ENCODE measurements at places on chromosomes 4 and X.

DNA sequence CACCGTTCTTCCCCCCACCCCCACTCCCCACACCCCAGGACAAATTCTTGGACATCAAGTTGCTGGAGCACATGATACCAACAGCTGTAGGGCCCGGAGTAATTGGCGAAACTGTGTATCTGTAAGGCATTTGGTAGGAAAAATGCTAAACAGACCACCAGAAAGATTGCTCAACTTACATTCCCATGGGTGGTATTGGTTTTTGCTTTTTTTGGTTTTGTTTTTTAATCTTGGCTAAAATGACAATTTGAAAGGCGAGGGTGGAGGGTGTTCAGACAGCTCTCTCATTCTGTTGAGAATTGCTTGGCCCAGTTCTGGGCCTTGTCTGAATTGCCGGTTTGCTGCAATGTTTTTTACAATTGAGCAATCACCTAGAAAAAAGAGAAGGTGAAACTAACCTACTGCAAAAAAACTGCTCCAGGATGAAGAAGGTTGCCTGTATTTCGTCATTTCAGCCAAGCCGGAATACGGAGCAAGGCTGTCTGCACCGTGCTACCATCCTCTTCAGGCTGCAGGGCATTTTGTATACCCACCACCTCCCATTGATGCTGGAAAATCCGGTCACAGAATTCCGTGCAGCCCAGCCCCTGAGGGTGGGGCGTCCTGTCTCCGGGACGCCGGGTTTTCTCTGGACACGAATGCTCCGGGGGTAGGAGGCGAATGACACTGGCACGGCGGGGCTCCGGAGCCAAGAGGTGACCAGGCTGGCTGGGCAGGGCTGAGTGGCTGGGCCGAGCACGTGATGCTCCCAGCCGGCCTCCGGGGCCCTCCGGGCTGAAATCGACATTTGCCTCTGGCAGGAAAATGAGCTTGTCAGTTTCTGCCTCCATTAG lies at the start of gene CLCN4:
TSS of gene CLCN4 (plus strand) at position 777 of the 833 bp plus-strand sequence. CDS start 28,058 bp downstream, outside the sequence.
- no peak for DNase-seq

GRCh38 chr4:140654495-140654814 lies 85.7 kb upstream of the UCP1 start:
- no peak for DNase-seq

- no peak for DNase-seq
Observed at GRCh38 chr4:95360256-95360903, 188.4 kb downstream of the UNC5C start.

- DNase-seq = no peak
Observed at GRCh38 chrX:9072281-9072680, 38.4 kb upstream of the FAM9B start.

- DNase-seq = no peak
Observed at GRCh38 chr4:37977471-37978247, 17.5 kb downstream of the PTTG2 start.

GRCh38 chrX:37759351-37759750 lies 20.5 kb upstream of the CYBB start:
- DNase-seq = no peak

- no peak for DNase-seq
Observed at GRCh38 chr4:1242506-1243450, 6.2 kb downstream of the CTBP1 start.

DNA sequence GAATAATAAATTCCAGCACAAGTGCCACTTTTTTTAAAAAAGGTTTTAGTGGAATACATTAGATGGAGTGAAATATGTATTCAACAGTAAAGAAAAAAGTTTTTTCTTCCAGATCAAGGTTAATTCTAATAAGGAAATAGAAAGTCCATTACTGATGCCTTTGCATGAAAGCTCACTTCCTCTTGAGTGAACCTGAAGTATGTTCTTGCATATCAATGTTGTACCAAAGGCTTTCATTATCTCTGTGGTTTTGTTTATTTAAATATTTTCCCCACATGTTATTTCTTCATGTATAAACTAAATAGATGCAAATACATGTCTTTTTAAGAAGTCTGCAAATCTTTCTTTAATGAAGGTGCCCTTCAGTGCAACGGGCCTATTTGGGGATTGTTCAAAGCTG lies 307.9 kb downstream of the C4orf33 start:
- DNase-seq = no peak

DNA sequence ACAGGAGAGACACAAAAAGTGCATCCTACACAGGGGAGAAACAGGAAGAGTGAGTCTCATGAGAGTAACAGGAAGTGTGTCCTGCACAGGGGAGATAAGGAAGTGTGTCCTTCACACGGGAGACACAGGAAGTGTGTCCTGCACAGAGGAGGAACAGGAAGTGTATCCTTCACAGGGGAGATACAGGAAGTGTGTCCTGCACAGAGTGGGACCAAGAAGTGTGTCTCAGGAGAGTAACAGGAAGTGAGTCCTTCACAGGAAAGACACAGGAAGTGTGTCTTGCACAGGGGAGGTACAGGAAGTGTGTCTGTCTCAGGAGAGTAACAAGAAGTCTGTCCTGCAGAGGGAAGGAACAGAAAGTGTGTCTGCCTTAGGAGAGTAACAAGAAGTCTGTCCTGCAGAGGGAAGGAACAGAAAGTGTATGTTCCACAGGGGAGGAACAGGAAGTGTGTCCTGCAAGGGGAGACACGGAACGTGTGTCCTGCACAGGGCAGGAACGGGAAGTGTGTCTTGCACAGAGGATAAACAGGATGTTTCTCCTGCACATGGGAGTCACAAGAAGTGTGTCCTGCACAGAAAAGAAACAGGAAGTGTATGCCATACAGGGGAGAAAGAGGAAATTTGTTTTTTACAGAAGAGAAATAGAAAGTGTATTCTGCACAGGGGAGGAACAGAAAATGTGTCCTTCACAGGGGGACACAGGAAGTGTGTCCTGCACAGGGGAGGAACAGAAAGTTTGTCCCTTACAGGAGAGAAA lies 102.0 kb downstream of the ARSF start:
- no peak for DNase-seq

DNA sequence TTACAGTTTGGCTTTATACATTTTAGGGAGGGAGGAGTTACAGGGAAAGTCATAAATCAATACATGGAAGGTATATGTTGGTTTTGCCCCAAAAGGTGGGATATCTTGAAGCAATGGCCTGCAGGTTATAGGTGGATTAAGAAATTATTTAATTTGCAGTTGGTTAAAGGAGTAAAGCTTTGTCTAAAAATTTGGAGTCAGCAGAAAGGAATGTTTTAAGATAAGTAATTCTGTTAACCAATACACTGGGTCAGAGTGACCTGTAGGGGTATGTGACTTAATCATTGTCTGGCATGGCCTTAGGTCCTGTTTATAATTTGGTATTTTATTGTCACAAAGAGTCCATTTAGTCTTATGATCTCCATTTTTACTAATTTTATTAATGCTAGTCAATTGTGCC lies 115.0 kb downstream of the AGTR2 start:
- no peak for DNase-seq

DNA sequence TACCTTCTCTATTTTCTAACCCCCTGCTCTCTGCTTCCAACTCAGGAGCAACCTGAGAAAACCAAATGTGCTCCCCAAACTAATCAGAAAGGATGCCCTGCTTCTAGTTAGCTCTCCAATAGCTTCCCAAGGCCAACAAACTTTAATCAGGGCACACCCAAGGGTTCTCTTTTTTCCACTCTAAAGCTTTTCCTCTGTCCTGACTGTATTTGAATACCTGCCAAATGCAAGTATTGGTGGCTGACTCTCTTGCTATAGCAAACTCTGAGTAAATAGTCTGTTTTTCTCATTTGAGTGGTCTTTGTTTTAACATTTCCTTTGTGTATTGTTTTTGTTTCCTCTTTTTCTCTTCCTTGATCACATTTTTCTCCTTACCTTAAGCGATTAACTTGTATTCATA lies 52.5 kb downstream of the GBA3 start:
- no peak for DNase-seq

DNA sequence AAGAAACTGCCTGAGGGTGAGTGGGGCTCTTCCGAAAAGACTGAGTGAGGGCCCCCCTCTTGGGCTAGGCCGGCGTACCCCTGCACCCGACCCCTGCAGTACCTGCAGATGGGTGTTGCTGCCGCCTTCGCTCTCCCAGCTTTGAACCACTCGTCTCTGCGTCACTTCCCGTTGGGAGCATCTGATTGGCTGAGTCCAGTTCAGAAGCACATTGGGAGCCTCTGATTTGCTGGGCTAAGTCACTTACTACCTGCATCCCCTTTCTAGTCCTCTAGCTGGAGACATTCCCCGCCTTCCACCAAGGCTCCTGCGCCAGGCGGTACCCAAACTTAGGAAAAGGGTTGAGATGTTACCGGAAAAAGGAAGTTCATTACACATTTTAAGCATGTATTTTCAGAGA lies 20.4 kb upstream of the WWC2 start:
- DNase-seq = no peak

DNA sequence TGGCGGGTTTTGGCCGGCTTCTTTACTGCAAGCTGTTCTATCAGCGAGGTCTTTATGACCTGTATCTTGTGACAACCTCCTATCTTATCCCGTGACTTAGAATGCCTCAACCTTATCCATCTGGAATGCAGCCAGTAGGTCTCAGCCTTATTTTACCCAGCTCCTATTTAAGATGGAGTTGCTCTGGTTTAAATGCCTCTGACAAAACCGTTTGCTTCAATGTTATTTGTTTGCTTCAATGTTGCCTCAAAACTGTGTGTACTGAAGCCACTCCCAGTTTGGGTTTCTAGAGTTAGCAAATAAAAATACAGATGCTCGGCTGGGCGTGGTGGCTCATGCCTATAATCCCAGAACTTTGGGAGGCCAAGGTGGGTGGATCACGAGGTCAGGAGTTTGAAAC lies 51.6 kb downstream of the ZNF518B start:
- DNase-seq = no peak

- DNase-seq = no peak
Observed at GRCh38 chr4:40253906-40254305, 57.1 kb downstream of the RHOH start.

- DNase-seq = no peak
Observed at GRCh38 chr4:83821493-83821892, 285.6 kb downstream of the GPAT3 start.

DNA sequence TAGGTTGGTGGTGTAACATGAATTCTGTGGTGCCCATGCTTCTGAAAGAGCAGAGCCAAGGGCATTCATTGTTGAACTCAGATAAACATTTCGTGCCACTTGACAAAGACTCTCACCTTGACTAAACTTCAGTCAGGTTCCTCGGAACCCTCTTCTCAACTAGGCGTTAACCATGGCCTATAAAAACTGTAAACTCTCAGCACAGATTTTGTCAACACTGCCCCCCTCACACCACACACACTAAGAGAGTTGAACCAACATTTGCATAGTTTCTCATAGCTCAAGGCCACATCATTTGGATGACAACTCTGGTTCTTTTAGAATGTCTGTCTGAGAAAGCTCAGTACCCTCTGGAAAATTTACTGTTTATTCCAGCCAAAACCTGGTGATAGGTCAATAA lies 28.1 kb downstream of the CASP6 start:
- no peak for DNase-seq

DNA sequence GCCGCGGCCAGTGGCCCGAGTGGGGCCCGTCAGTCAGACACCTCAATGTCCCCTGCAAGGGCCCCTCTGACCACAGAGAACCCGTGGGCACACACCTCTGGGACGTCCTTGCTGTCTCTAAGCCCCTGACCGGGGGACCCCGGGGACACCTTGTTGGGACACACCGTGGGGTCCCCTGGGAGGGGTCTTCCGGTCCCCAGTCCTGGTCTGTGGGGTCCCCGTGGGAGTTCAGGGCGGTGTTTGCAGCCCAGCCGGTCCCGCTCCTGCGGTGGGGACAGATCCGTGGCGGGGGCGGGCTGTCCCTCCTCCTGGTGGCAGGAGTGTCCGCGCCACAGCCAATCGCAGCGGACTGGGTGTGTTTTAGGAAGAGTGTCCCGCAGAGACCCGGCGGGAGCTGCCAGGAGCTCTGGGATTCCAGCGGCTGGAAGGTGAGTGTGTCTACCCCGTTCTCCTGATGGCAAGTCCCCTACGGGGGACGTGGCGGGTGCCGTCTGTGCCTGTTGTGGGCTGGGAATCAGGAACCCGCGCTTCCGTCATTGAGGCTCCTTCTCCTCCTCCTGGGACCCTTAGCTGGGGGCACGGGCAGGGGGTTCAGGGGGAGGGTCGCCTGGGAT lies 5.1 kb upstream of the PLCXD1 start:
- no peak for DNase-seq

GRCh38 chr4:682490-683172 lies 6.3 kb downstream of the SLC49A3 start:
- DNase-seq = no peak

GRCh38 chr4:174436377-174436776 lies 85.9 kb downstream of the HPGD start:
- no peak for DNase-seq

GRCh38 chrX:118779581-118779980 lies 44.0 kb upstream of the ZCCHC12 start:
- no peak for DNase-seq

GRCh38 chr4:61571761-61572559 lies 371.8 kb downstream of the ADGRL3 start:
- DNase-seq = no peak

DNA sequence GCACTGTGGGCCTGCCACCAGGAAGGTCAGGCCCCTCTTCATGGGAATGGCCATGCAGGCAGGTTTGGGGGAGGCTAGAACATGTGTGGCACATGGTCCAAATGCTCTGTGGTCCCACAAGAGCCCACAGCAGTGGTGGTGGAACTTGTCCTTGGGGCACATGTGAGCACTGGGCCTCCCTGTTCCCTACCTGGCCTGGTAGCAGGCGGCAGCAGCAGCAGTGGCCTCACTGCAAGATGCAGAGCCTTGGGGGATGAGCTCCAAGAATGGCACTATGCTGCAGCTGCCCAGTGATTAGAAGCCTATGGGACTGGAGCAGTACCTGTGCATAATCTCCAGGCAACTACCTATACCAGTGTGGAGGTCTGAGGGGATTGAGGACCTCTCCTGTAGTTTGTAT lies 197.0 kb upstream of the DCAF8L1 start:
- DNase-seq = no peak

DNA sequence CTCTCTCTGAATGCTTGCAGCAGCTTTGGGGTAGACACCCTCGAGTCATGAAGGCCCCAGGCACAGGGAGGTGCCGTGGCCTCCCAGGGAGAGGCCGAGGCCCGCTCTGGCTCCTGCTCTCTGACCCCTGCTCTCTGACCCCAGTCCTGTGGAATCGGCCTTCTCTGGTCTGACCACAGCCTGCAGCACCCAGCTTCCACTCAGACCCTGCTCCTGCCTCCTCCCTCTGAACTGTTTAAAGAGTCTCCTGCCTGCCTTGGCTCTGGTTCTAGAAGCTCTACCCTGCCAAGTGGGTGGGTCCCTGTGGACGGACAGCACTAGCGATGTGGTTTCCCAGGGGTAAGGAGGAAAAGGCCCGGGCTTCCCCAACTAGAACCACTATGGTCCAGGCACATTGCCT lies 78.2 kb upstream of the TMEM150C start:
- no peak for DNase-seq

GRCh38 chr4:186687265-186687664 lies 36.4 kb downstream of the FAT1 start:
- no peak for DNase-seq

GRCh38 chr4:112593438-112594133 lies 43.1 kb downstream of the ZGRF1 start:
- DNase-seq = no peak

DNA sequence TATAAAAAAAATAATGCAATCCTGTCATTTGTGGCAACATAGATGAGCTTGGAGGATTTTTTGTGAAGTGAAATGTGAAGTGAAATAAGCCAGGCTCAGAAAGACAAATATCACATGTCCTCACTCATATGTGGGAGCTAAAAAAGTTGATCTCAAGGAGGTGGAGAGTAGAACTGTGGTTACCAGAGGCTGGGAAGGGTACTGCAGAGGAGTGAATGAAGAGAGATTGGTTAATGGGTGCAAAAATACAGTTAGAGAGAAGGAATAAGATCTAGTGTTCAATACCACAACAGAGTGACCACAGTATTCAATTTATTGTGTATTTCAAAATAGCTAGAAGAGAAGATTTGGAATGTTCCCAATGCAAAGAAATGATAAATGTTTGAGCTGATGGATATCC lies 13.4 kb upstream of the ZCCHC18 start:
- no peak for DNase-seq
